ENCODE measurements at places on chromosomes 1 and 21. TPM values are rescaled to one million over a fixed set of nuclear protein-coding genes. Genes with fewer than 3 reads are reported as not detected.

DNA sequence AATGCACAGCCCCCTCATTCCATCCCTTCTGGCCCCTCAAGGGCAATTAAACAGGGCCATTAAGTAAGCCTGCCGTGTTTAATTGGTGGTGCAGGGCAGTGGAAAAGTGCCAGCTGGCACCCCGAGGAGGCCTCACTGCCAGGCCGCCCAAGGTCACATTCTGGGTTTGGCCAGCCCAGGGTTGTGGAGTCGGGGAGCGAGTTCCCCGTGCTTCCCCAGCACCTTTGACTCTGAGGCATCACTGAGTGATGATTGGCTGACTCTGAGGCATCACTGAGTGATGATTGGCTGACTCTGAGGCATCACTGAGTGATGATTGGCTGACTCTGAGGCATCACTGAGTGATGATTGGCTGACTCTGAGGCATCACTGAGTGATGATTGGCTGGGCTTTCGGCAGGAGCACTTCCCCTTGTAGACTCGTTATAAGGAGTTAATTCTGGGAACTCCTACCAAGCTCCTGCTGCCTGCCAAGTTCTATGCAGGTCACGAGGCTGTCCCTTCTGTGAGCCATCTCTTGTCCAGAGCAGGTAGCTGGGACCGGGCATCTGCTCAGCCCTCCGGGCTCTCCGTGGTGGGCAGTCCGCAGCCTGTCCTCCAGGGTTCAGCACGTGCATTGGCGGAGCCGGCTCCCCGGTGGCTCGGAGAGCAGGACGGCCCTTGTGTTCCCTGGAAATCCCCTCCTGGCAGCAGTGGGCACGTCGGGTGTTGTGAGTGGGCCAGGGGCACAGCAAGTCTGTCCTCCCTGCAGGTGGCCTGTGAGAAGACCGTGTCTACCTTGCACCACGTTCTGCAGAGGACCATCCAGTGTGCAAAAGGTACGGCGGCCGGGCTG lies 20.9 kb downstream of the CSTB start:
- no peak for DNase-seq
- no peak overlapping the region for H3K4me3 ChIP-seq
- peaks cover 22% of the 10 kb centered on the region for H3K36me3 ChIP-seq
- H3K27ac ChIP-seq: no peak overlapping the region

DNA sequence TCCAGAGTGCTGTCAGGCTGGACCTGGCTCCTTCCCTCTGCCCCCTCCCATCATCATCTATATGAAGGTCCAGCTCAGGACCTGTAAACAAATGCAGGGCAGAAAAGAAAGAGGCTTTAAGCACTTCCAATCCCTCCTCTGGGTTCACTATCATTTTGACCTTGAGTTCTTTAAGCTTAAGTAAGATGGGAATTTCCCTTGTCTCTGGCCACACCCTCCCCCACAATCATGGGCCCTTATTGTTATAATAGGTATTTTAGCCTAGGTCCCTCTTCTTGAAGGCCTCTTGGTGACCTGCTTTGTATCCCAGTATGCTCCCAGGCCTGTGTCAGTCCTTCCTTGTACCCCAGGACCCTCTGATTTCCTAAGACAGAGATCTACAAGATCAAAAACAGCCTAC lies 45.1 kb upstream of the EPS15 start:
- H3K27ac ChIP-seq: no peak overlapping the region
- DNase-seq: peak; percentile 30
- H3K27me3 ChIP-seq: no peaks in the 10 kb centered on the region

DNA sequence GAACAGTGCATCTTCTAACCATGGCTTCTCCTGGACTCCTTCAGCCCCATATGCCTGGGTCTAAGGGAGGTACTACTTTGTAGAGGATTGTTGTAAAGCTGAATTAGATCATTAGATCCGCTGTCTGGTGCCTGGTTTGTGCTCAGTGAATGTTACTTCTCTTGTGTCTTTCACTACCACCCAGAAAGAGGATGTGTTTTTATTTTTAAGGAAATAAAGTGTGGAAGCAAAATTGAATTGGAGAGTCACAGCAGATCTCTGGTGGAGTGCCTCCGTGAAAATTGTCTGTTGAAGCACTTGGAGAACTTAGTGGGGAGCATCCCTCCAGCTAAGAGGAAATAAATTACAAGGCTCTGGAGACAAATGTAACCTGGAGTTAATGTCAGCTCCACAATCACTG lies 101.8 kb upstream of the ARTN start:
- H3K4me1 ChIP-seq: peaks cover 58% of the 10 kb centered on the region
- H3K36me3 ChIP-seq: peaks cover under 1% of the 10 kb centered on the region
- no peaks in the 10 kb centered on the region for H3K27me3 ChIP-seq
- H3K27ac ChIP-seq: no peak overlapping the region

PLA2G2C gene
- total RNA-seq: 0.95 TPM

ATP6V1G3 gene
- total RNA-seq: not detected

DNA sequence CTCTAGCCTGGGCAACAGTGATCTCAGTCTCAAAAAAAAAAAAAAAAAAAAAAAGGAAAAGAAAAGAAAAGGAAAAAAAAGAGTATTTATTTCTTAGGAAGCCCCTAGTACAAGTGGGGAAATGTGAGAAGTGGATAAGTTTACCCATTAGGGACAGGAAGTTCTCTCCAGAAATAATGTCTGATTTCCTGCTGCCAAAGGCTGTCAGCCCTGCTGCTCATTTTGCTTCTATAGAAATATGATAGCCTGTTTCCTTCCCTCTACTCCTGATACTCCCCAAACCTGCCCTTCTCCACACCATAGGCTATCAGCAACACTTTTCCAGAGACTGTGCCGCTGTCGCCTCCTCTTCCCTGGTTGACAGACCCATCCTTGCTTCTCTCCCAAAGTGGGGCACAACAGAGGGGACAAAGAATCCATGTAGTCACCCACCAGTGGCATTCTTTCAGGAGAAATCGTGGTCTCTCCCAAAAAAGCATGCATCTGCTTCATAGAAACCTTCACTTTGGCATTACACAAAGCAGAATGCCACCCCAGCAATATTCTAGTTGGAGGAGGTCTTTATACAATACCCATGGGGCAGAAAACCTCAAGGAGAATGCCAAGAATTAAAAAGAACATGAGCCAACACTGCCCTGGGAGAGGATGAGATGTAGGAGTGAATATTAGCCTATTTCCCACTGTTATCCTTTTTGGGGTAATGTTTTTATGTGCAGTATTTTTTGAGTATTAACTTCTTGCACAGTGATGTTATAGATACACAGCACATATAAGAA lies 166.3 kb upstream of the NR5A2 start:
- H3K27ac ChIP-seq: no peak overlapping the region
- H3K4me1 ChIP-seq: peaks cover 4% of the 10 kb centered on the region
- H3K4me3 ChIP-seq: no peak overlapping the region

DNA sequence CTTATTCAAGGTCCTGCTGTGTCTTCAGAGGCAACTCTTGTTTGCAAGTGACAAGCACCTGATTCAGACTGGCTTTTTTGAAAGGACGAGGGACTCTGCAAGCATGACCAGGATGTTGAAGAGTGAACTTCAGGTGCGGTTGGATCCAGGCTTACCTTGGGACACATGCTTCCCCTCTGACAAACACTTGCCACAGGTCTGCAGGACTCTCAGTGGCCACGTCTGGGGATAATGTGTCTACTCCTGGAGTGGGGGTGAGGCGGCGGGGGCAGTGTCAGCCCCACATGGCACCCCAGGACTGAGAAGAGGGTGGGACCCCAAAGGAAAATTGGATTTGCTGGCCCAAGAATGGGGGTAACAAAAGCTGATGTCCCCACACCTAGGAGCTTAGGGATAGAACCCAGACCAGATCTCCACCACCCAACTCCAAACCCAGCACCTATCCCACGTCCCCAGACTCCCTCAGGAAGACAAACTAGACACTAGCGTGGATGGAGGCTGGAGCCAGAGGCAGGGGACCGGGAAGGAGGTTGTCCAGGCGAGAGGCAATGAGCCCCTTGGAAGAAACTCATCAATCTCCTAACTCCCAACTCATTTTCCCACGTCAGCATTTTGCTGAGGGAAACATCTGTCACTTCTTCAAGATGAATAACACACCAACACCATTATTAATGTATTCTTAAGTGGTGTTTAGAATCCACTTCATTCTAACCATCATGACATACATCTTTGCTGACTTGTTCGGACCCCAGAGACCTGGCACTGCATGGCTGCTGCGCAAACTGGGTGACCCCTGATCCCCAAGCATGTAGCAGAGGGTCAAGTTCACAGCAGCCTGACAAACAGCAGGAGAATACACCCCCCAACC lies 32.0 kb upstream of the LAPTM5 start:
- no peaks in the 10 kb centered on the region for H3K36me3 ChIP-seq
- H3K27ac ChIP-seq: no peak overlapping the region
- peaks cover 6% of the 10 kb centered on the region for H3K4me1 ChIP-seq
- H3K27me3 ChIP-seq: peaks cover 3% of the 10 kb centered on the region
- no peak for DNase-seq

- H3K27ac ChIP-seq: no peak overlapping the region
- H3K27me3 ChIP-seq: no peaks in the 10 kb centered on the region
- no peaks in the 10 kb centered on the region for H3K36me3 ChIP-seq
- H3K4me3 ChIP-seq: no peak overlapping the region
Observed at GRCh38 chr1:30332116-30333094, 391.0 kb downstream of the MATN1 start.

- H3K4me1 ChIP-seq: no peaks in the 10 kb centered on the region
- H3K27me3 ChIP-seq: peaks cover 8% of the 10 kb centered on the region
- no peak for DNase-seq
- H3K27ac ChIP-seq: no peak overlapping the region
Observed at GRCh38 chr1:248786156-248786555, 30.6 kb upstream of the LYPD8 start.

MTMR11 gene
- total RNA-seq: 0.72 TPM

TEDDM1 gene
- total RNA-seq: not detected

PLA2G2D gene
- 0.19 TPM for total RNA-seq

LRRC3 gene
- 2.8 TPM for total RNA-seq
